Activated T-cell treated with anti-CD3 and anti-CD28 coated beads for 24 hours (primary cell): ENCODE measurements at places on chromosomes 1 and 21.
A peak's percentile ranks its signal among the peaks of the same experiment; 100 is the strongest.

GRCh38 chr1:109256085-109256484 is 6.7 kb downstream of the CELSR2 start:
- no peak for DNase-seq

GRCh38 chr21:45246386-45247320 is 41.0 kb downstream of the POFUT2 start:
- no peak for DNase-seq

DNA sequence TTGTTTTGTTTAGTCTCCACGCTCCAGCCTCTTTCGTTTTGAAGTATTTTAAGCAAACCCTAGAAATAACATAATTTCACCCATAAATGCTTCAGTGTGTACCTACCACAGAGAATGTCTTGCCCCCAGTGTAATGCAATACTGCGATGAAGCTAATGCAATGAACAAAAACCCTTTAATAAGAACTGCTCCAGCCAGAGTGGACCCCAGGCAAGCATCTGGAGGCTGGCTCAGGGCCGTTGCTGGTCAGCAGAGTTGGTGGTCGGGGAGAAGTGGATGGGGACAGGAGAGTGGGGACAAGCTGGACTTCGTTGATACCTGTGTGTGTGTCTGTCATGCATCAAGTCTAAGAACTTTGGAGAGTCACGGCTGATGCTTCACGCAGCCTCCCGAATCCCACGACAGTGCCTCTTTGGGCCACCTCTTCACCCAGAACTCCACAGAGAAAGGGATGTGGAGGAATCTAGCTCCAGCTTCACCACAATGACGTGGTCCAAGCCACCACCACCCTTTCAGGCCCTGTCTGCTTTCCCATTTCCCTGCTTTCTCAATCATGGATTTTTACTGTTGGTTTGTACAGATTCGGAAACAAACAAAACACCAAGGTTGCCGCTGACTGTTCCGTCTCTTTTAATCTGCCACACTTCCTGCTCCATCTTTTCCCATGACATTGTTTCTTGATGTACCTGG is 108.6 kb upstream of the ERRFI1 start:
- DNase-seq: no peak

DNA sequence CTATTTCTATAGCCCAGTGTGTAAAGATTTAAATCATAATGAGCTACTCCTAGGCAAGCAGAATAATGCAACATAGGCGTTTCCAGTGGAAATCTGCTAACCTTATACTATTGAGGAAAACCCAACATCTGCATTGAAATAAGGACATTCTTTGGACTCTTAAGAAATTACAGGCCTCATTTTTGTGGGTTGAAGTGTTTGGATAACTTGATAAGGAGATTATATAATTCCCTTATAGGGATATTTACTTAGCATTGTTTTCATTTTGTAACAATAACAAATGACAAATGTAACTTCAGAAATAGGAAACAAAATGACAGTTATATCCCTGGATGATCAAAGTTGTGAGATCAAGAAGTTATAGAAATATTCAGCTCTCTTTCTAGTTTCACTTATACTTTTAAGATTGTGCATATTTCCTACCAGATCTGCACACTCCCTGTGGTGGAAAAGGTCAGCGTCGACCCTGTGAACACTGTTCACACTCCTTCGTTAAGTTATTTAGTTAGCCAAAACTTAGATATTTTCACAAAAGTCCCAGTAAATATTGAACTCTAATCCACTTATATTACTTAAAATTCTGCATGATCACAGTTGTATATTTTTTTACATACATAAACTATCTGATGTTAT is 284.4 kb upstream of the C1orf105 start:
- no peak for DNase-seq

DNA sequence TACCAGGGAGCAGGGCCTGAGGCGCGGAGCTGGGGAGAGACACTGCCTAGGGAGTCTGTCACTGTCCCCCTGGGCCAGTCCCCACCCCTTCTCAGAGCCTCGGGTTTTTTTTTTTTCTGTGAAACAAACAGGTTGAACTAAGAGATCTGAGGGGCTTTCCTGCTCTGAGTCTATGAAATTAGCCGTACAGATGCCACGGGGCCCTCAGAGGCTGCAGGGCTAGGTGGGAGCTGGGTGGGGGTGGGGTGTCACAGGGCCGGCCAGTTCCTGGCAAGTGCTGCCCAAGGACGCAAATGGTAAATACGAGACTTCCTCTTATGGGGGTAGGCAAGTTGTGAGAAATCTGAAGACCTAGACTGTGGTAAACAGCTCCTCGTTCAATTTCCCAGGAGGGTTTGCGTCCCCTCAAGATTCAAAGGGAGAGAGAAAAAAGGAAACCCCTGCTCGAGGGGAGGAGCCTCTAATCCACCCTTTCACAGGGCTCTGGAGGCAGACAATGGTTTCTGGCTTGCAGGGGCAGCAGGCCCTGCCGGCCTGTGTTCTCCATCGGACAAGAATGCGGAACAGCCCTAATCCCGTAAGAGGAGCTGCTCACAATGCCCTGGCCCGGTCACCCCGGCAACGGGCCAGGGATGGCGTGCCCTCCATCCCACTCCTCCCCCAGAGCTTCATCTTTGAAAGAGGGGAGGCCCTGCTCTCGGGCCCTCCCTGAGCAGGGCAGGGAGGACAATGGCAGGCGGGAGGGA is 7.8 kb downstream of the NUAK2 start:
- no peak for DNase-seq

GRCh38 chr1:114745291-114745690 is 12.5 kb downstream of the CSDE1 start:
- DNase-seq: no peak

- DNase-seq: no peak
Observed at GRCh38 chr1:222224156-222224555, 323.7 kb downstream of the HHIPL2 start.

GRCh38 chr1:43319766-43320165 is 17.9 kb upstream of the MPL start:
- no peak for DNase-seq

DNA sequence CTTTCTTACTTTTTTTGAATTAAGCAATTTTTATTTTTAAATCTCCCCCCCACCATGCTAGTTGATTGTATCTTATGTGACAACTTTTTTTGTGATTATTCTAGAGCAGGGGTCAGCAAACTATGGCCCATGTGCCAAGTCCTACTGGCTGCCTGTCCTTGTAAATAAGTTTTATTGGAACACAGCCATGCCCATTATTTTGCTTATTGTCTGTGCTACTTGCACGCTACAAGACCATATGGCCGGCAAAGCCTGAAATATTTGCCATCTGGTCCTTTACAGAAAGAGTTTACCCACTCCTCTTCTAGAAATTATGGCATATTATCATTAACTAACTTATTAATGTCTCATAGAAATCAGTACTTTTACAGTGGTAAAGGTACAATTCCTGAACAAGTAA is 51.7 kb downstream of the AK5 start:
- no peak for DNase-seq

DNA sequence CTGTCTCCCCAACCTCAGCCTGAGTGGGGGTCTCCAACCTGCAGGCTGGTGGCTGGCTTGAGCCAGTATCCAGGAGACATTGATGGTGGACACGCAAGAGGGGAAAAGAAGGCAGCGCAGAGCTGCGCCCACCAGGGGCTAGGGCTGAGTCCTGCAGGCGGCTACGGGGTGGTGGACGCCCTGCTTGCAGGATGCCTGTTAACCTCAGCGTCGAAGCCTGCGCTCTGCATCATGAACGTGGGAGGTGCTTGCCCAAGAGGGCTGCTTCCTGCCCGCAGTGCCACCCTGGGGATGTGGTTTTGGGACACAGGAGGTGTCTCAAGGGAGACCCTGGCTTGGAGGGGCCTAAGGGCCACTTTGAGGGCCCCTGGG is 11.6 kb downstream of the CFAP410 start:
- DNase-seq: no peak

DNA sequence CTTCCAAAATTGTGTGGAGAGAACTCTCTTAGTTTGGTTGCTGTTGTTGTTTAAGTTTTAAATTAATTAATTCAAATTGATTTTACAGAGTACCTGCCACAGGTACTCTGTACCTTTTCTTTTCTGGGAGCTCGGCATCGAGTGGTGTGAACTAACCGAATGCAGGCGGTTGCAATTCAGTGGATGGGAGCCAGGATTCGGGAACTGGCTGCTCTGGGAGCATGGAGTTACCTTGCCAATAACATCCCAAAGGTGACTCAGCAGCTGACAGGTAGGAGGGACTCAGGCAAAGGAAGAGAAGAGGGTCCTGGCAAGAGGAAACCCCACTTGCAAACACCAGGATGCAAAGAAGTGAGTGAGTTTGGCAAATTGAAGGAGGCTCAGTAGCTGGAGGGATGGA is 24.7 kb upstream of the KANK4 start:
- no peak for DNase-seq

DNA sequence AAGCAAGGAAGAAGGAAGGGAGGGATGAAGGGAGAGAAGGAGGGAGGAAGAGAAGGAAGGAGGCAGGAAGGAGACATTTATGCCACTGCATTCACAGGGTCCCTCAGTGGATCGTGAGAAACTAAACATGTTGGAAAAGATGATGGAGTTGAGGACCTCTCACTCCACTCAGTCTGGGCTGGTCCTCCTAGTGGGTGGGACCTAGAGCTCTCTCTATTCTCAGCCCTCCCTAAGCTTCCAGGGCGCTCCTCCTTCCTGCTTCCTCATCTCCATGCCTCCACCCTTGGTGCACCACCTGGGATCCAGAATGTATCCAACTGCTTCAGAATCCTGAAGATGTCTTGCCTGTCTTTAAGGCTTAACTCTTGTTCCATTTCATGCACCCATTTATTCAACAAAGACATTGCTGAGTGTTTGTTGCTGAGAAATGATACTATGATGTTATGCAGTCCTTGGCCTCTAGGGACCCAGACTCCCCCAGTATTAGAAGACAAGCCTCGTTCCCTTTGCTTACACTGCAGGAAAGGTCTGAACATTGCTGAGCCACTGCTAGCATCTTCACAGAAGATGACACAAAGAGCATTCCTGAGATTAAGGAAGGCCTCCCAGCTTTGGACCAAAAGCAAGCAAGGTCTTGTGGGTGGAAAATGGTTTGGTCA is 88.5 kb downstream of the BEND5 start:
- no peak for DNase-seq

DNA sequence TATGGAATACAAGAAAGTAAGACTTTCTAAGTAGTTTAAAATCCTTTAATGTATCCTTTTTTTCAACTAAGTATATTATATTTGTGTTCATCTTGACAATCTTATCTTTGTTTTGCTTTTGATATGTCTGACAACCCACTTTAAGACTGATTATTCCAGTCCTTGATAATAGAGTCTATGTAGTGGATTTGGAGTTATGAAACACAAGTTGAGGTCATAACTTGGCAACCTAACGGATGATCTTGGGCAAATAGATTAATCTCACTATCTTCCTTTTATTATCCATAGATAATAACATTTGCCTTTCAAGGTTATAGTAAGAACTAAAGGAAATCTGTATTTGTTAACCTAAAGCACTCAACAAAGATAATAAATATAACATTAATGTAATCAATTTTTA is 4.8 kb upstream of the GBP2 start:
- no peak for DNase-seq

- peak; percentile 58 for DNase-seq
Observed at GRCh38 chr21:36927719-36928117, 38.8 kb downstream of the HLCS start.

DNA sequence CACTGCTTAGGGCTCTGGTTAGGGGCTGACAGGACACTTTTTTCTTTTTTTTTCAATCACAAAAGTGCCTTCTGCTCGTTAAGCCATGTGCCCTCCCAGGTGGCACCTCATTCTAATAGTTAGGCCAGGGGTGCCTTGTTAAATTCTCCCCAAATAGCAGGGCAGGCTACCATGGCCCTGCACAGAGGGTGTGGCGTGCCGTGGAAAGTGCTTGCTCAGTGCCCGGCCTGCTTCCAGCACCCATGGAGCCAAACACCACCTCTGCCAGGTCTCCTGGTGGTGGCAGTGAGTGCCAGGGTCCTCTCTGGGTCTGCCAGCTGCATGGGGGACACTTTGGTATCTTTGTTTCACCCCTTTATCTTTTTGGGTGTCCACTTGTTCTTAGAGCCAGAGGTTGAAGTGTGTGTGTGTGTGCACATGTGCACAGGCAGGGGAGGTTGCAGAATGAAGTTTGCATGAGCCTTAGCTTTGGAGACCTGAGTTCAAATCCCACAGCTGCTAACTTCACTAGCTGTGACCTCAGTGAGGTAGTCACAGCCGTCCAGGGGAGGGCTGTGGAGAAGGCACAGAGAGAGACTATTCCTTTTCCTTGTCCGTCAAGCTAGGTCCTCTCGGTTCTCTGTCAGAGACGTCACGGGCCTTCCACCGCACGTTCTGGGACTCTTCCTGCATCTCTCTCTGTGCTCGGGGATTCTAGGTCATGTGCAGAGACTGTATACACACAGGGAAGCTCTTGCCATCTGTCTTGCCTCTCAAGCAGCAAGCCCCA is 39.9 kb upstream of the CSF3R start:
- no peak for DNase-seq

GRCh38 chr1:109634771-109635750 is 15.4 kb downstream of the AMPD2 start:
- DNase-seq: no peak

DNA sequence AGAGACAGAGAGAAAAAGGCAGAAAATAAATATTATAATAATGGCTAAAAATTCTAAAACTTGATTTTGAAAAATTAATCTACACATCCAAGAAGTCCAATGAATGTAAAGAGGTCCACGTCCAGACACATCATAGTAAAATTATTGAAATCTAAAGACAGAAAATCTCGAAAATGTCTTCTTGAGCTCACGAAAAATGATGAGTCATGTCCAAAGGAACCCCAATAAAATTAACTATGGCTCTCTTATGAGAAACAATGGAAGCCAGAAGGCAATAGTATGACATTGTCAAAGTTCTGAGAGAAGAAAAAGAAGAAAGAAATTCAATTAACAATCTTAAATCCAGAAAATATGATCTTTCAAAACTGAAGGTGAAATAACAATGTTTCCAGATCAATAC is 84.6 kb downstream of the LRRIQ3 start:
- DNase-seq: no peak

DNA sequence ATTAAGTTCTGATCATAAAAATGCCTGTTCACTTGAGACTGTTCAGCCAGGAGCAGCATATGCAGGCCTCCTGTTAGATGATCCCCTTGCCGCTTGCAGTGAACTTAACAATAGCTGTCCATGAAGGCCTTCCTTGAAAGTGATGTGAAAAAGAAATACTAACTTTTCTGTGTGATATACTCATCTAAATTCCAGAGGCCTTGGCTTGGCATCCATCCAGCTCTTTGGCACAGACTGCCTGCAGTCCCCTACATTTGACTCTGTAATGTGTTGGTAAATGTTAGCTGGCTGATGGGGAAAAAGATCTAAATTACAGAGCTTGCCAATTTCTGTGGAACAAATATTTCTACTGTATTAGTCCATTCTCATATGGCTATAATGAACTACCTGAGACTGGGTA is 73.7 kb downstream of the KCNK2 start:
- no peak for DNase-seq

GRCh38 chr1:201538612-201539551 is at the start of gene NAV1:
NAV1 (plus strand) TSS chr1:201539127; CDS start chr1:201622885, 83,758 bp downstream.
- no peak for DNase-seq

- no peak for DNase-seq
Observed at GRCh38 chr1:11888206-11888876, 29.6 kb upstream of the NPPB start.

DNA sequence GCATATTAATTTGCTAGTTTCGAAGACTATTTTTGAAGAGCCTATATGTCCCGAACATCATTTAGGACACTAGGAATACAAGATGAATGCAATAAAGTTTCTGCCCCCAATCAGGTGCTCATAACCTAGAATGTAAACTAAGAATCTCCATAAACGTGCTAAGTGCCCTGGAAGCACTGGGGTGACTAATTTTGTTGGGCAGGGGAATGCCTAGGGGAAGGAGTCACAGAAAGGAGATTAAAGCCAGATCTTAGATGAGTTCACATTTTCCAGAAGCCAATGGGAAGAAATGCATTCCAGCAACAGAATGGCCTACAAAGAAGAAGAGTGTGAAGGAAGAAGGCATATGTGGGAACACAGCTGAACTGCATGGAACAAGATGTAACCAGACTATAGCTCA is 19.5 kb downstream of the SCYL3 start:
- DNase-seq: no peak
